Cardiac septum (tissue), 1 donor: ENCODE measurements at places on chromosomes 3 and 15.

- no peak for DNase-seq
Observed at GRCh38 chr3:66121318-66121717, 82.6 kb upstream of the MAGI1 start.

DNA sequence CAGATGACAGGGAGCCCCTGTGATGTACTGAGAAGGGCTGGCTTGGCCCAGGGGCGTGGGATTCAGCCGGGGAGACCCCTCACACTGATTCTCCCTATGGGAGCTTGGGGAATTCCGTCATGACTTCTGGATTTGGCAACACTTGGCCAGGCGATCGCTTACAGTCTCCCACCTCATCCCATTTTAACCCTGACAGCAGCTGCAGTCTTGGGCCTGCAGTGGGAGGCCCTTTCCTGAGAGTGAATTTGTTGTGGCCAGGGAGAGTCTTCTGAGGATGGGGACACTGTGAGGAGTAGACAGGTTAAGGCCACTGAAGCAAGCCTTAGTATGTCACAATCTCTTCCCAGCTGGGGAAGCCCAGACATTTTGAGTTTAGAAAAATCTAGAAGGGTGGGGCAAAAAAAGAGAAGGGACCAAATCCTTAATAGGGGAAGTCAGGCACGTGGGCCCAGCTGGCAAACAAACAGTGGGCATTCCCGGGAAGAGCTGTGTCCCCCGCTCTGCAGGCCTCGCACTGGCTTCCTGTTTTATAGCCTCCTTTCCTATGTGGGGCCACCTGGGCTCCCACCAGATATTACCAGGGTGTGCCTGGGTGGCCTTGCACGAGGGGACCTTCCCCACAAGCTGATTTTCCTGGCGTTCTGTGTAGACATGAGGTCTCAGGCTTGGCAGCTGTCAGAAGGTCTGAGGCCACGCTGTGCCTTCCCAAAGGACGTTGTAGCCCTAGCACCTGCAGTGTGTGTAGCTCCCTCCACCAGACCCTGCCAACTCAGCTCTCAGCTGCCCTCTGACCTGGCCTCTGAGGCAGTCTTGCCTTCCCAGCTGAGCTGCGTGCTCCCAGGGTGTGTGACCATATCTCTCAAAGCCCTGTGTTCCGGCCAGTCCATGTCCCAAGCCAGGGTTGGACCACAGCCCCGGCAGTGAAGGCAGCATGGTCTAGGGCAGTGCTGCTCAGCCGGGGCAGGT, 64.5 kb downstream of the FEM1B start:
- DNase-seq = no peak

GRCh38 chr3:156413293-156413892, 141.5 kb downstream of the SSR3 start:
- no peak for DNase-seq

GRCh38 chr3:53023072-53023823, 22.6 kb downstream of the SFMBT1 start:
- no peak for DNase-seq

GRCh38 chr3:106814231-106814630, 563.0 kb upstream of the CCDC54 start:
- DNase-seq = no peak

DNA sequence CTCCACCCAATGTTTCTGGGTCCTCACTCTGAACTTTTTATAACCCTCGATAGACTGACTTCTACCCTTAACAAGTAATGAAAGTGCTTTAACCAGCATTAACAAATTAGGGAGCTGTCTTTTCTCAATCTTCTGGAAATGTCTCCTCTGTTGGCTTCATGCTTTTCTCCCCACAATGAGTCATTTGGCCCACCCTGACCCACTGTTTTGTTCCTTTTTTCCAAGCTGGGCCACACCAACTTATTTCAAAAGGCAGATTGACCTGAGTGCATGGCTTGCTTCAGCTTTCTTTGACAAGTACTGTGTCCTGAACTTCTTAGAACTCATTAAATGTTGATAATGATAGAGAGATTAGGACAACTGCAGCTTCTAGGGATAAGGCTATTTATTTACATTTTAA, 199.6 kb upstream of the SEMA6D start:
- no peak for DNase-seq

DNA sequence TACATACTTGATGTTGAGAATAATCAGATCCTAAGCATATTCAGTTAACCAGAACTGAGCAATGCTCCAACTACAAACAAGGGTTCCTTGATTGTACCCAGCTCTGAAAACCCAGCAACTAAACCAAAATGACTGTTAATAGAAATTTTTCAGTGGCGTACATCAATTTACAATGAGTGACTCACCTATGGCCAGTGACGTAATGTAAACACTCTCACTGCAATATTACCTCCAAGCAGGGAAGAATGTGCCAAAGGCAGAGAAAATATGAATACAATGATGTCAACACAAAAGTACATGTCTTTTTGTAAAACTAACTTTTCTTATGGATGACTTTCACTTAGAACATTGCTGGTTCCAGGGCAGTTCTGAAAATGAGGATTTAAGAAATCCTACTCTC, 611.3 kb downstream of the EDEM1 start:
- DNase-seq = no peak

DNA sequence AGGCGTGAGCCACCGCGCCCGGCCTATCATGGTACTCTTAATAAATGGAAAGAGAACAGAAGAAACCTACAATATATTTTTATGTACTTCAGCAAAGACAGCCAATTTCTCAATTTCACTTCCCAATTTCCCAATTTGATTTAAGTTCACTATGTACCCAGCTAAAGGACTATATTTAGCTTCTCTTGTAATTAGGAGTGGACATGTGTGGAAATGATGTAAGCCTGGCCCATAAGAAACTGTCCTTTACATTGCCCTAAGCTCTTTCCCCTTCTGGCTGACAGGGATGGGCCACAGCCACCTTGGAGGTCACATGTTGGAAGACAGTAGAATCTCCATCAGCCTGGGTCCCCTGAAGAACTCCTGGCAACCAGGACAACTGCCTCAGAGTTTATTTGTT, 6.2 kb downstream of the TMEM39A start:
- DNase-seq = no peak

DNA sequence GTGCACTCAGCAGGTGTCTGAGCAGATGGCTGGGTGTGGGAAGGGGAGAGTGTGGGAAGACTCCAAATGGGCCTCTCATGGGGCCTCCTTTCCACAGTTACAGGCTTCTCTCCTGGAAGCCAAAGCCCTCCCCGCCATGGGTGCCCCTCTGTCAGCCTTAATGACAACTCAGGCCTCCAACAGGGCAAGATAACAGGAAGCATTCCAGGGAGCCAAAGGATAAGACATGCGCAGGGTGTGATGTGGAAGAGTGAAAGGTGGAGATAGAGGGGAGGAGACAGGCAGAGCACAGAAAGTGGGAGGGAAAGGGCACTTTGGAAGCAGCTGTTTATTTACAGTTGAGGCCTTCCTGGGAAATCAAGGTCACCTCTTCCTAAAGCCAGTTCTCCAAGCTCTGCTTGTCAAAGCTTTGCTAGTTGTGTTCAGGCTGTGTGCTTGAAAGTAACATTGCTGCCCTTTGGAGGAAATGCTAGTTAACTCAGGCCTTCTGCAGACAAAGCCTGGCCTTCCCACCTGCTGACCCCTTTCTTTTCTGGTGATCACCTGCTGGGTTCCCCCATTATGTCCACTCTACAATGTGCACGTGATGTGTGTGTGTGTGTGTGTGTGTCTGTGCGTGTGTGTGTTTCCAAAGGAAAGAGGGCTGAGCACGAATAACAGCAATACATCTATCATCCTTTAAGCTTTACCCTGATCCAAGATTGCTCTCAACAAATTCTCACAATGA, 35.2 kb upstream of the SMAD3 start:
- DNase-seq = no peak

GRCh38 chr3:158991146-158991705, 189.4 kb downstream of the MFSD1 start:
- DNase-seq = no peak

GRCh38 chr3:132254076-132254755, 63.0 kb upstream of the ACP3 start:
- no peak for DNase-seq

DNA sequence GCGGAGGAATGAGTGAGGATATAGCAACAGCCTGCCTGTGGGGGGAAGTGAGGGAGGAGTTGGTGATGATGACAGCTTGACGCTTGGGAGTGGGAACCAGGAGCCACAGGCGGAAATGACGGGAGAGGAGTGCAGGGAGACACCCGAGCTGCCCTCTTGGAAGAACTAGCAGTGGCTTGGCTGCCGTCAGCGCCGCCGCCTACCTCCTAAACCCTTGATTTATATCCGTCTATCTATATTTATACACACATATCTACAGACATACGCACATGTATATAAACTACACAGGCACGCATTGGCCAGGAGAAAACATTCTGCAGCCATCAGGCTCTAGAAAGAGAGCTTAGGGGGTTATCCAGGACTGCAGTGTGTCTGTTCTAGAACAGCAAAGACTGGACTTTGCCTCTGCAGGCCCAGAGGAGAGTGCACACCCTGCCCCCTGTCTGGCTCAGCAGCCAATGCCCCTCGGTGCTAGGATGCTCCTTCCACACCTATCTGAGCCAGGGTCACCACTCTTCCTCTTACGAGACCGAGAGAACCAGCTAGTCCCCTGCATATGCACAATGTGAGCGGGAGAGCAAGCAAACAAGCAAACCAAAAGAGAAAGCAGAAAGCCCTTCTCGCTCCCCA, 45.3 kb upstream of the MAGEF1 start:
- DNase-seq = peak; percentile 84

- no peak for DNase-seq
Observed at GRCh38 chr3:172635588-172635987, 75.3 kb downstream of the NCEH1 start.

DNA sequence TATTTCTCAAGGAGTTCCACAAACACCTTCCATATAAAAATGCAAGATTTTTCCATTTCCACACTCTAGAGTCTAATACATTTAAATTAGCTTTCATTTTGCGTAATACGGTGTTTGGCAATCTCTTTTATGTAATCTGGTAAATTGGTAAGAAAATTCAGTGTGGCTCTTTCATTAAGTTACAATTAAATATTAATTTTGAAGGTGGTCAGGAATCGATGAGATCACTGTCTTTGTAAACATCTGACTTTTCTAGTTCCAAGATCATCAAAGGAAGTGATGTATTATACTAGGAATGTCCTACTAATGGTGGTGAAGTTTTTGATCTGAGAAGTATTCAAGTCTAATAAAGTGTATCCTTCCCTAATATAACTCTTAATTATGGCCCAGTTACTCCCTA, 1.1 kb upstream of the UTS2B start:
- DNase-seq = no peak

DNA sequence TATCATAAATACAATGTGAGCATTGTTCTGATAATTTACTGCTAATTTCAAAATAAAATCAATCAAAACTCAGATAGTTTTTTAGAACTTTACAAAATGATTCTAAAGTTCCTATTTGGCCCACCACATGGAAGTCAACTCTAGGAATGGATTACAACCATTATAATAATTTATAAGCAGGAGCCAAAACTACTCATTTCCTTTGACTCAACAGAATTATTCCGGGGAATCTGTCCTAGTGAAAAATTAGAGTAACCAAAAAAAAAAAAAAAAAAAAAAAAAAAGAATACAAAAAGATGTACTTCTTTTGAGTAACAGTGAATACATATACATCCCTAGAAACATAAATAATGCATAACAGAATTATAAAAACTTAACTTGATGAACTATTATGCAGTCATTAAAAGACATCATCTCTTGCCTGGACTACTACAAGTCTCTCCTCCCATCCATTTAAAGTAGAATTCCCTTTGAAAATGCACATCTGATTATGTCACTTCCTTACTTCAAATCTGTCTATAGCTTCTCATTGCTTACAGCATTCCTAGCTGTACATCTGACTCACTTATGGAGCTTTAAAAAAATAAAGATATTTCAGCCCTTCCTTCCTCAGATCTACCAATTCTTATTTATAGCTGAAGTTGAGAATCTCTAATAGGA, 43.4 kb downstream of the HDGFL3 start:
- DNase-seq = no peak

DNA sequence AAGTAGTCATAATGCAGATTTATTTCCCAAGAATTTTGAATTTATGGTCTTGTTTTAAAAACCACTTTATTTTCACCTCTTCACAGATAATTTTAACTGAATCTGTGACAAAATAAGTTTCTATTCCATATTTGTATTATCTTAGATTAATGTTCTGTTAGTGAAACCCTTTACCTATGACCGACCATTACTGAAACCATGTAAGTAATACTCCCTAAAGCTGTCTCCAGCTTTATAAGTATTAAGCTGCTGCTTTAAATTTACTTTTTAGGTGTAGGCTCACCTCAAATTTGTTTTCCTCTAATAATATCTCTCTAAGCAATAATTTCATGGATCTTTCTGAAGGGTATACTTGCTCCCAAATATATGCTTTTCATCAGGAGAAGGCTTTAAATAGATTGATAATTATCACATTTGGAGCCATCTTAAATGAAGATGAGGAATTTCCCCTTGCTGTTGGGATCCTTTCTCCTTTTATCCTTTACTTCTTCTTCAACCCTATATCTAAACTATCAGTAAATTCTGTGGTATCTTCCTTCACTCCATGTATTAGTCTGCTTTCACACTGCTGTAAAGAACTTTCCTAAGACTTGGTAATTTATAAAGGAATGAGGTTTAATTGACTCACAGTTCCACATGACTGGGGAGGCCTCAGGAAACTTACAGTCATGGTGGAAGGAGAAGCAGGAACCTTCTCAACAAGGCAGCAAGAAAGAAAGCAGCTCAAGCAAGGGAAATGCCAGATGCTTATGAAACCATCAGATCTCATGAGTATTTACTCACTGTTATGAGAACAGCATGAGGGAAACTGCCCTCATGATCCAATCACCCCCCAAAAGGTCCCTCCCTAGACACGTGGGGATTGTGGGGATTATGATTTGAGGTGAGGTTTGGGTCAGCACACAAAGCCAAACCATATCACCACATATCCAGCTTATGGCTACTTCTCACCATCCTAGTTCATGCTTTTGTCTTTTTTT, 92.3 kb upstream of the P2RY1 start:
- no peak for DNase-seq

DNA sequence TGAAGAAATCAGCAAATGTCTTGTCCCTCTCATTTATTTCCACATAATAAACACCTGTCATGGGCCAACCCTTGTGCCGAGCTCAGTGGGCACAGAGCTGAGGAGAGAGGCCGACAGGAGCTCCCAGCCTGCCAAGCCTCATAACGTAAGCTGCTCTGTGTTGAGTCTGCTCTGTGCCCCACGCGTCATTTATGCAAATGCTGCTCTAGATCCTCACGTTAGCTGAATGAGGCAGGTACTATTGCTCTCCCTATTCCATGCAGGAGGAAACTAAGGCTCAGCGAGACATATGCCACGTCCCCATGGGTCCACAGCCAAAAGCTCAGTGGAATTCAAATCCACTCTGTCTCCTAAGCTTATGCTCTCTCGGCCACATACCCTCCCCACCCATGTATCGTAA, 41.5 kb downstream of the EFCAB12 start:
- no peak for DNase-seq

- no peak for DNase-seq
Observed at GRCh38 chr3:67093305-67093704, 95.2 kb downstream of the KBTBD8 start.

- DNase-seq = no peak
Observed at GRCh38 chr15:91108421-91108820, 8.4 kb downstream of the SV2B start.

GRCh38 chr3:126160243-126161210, 19.9 kb downstream of the ALDH1L1 start:
- no peak for DNase-seq
